Activated CD4-positive, alpha-beta T cell treated with anti-CD3 and anti-CD28 coated beads for 36 hours (primary cell): ENCODE measurements at places on chromosomes 13 and 19. TPM values are rescaled to one million over a fixed set of nuclear protein-coding genes. Genes with fewer than 3 reads are reported as not detected.

GRCh38 chr19:30227012-30227621, 145.1 kb upstream of the ZNF536 start:
- DNase-seq: no peak

The RNF113B gene
- total RNA-seq: not detected

- DNase-seq: no peak
These were observed 238.3 kb downstream of the COG6 start for GRCh38 chr13:39893808-39894207.

- DNase-seq: no peak
These were observed 84.6 kb upstream of the TRPC4 start for GRCh38 chr13:37954191-37954590.

DNA sequence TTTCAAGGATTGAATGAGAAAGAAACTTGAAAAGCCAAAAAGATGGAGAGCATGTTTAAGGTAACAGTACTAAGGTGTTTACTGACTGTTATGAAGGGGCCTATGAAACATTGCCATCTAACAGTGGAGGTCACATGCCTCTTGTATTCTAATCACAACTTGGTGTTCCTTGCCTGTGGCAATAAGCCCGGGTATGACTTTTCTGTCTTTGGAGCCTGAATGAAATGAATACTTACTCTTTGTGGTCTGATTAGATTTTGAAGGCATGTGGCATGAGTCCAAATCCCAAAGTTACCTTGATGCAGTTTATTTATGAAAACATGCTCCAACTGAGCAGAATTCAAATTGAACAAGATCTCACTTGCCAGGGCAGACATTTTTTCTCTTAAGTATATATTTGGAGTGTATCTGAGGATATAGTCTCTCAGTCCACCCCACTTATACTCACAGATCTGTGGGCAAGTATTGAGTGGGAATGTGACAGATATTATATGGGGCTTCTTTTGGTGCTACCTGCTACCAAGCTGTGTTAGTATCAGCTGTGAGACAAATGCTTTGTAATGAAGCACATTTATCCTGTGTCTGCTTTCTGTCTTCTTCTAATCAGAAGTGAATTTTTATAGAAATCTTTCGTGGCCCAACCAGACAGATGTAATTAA, 67.5 kb downstream of the B3GLCT start:
- DNase-seq: no peak

GRCh38 chr13:27151798-27152599, 19.6 kb downstream of the USP12 start:
- no peak for DNase-seq

GRCh38 chr13:48561466-48562235, 28.8 kb upstream of the RCBTB2 start:
- no peak for DNase-seq

- no peak for DNase-seq
These were observed 242.7 kb upstream of the IPO5 start for GRCh38 chr13:97710797-97711196.
